ENCODE measurements at places on chromosomes 4 and X.

DNA sequence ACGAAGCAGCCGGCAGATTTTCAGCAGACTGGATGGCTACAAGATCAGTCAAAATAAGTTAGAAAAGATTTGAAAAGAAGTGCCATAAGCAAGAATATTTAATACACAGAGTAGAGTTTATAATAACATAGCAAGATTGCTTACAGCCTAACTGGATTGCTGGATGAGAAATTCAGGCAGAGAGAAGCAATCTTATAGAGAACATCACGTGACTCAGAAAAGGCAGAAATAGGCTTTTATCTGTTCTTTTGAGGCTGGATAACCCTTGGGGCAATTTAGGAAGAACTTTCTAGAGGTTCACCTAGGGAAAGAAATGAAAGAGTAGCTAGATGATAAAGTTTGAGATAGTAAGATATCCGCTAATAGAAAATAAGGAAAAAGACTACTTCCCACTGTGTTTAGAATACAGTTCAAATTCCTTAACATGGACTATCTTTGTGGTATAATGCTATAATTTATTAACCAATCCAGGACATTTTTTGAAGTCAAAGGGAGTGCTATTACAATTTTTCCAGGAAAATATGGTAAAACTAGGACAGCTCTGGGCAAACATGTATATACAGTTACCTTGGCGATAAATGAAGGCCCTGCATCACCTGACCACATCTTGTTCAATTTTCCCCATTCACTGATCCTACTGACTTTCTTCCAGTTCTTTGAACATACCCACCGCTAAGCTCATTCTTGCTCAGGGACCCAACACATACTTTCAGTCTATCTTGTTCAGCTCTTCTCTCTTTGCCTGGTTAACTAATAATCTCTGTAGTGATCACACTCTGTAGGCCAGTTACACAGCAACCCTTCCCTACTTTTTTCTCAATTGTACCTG is 12.7 kb upstream of the SPCS3 start:
- no peak for DNase-seq

DNA sequence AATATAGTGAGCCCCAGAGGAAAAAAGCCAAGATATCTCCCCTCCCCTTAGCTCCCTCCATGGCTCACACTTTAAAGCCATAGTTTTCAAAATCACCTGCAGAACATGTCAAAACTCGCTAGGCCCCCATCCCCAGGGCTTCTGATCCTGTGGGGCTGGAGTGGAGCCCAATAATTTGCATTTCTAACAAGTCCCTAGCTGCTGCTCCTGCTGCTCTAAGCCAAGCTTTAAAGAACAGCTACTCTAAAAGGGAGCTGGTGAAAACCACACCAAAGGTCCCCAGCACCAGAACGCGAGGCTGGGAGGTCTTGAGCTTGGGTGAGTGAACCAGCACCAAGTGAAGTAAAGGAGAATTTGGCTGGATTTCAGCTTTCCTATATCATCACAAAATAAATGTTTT is 237.1 kb downstream of the ZNF674 start:
- DNase-seq: no peak

- DNase-seq: no peak
Measured at GRCh38 chrX:17812763-17813162, 48.3 kb downstream of the RAI2 start.

- DNase-seq: no peak
Measured at GRCh38 chr4:90237751-90238530, 110.7 kb downstream of the CCSER1 start.

- DNase-seq: no peak
Measured at GRCh38 chr4:105116616-105117319, 29.9 kb upstream of the TET2 start.

DNA sequence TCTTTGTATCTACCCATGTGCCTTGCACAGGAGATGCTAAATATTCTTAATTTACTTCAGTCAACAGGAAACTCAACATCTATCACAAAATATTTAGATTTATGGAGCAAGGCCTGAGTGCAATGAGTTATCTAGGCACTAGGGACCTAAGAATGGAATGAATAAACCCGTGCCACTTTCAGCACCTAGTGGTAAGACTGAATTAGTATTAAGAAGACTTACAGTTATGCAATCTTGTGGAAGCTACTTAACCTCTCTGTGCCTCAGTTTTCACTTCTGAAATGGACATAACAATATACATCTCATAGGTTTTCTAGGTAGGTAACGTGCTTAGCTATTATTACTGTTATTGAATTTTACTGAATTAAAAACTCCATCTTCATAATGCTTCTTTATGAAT is 144.6 kb upstream of the MAP3K15 start:
- no peak for DNase-seq

DNA sequence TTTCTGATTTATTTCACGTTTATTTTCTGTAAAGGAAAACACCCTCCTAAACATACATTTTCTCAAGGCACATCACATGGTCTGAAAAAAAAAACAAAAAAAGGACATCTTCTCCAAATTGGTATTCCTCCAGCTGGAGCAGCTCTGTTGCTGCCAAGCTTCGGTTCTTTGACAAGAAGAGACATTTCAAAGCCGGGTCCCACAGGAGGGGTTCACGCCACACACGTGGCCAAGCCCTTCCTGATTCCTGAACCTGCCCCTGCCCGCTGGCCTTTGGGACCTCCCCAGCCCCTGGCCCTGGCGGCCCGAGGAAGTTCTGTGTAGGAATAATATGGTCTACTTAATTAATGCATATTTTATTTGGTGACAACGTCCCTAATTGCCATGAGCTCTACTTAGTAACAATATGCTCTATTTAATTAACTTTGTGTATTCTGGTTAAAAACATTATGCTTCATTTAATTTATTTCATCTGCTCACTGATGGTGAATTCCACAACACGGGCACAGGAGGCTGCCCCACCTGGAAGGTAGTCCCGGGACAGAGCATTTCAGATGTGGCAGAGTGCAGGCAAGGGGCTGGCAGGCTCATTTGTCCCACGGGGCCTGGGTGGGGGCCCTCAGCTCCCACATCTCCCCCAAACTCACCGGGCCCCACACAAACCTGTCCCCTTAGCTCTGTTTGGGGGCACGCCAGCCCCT is 5.4 kb upstream of the RGS12 start:
- no peak for DNase-seq

DNA sequence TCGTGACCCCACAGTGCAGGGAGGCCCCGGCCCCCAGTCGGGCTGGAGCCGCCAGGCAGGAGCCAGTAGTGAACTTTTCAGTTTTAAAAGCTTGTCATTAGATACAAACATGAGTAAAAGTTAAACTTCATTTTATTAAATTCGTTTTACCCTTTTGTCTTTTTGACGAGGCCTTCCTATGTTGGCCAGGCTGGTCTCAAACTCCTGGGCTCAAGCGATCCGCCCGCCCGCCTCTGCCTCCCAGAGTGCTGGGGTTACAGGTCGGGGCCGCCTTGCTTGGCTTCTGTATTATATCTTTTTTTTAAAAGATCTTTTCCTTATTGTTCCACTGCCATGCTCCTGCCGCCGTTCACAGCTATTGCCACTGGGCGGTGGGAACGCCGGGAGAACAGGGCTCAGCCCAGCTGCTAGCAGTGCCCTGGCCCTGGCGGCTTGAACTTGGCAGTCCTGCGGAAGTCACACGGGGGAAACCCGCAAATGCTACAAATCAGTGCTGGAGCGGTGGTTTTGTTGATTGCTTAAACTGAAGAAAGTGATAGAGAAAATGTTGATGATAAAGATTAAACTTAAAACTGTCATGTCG is 968 bp upstream of the NELFA start:
- peak; percentile 17 for DNase-seq

DNA sequence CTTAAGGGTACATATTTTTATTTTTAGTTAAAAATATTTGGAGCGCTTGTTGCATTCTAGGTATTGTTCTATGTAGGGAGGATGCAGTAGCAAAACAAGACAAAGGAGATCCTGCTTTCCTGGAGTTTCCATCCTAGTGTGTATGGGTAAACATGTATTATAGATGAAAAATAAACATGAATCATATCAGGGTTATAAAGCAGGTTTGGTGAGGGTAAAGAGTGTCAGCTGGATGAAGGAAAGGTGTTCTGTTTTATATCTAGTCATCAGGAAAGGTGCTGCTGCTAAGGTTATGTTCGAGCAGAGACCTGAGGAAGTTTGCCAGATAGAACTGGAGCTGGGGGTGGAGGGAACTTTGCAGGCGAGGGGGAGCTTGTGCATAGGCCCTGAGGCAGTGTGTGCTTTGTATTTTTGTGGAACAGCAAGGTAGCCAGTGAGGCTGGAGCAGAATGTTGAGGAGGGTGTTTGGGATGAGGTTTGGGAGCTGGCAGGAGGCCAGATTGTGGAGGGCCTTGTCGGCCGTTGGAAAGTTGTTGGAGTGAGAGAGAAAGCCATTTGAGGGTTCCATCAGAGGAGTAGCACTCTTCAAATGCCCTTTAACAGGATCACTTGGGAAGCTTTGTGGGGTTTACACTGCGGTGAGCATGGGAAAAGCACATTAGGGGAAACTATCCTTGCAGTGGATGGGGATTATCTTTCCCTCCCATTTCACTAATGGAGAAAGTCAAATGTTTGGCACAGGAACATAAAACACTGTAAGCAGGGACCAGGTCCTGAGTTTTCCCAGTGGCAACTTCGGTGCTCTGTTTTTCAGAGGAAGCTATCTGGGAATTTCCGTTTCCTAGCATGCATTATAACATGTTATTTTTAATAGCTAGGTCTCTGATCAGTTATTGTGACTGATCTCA is 35.9 kb downstream of the AFF1 start:
- no peak for DNase-seq

DNA sequence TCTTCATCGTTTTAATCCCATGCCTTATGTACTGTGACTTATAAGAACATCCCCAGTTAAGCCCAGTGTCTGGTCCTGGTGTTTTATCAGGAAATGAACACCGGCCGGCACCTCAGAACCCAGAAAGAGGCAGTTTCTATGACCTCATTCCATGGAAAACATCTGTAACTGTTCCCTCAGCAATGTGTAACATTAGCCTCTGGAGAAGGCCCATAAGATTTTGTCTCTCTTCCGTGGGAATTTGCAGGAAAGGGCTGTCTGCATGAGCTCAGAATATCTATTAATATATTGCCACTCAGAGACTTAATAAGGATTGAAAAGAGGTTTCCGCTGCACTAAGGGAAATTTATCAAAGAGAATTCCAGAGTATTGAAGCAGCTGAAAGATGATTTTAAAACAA is 3.1 kb upstream of the TCEANC start:
- DNase-seq: no peak

GRCh38 chrX:71103110-71103983 is 3.2 kb downstream of the CXorf65 start:
- no peak for DNase-seq

- no peak for DNase-seq
Measured at GRCh38 chr4:88649716-88650115, 47.9 kb downstream of the NAP1L5 start.

GRCh38 chrX:42248226-42248625 is 324.9 kb upstream of the CASK start:
- DNase-seq: no peak

GRCh38 chr4:163748449-163748848 is 254.0 kb downstream of the TMA16 start:
- no peak for DNase-seq

GRCh38 chr4:180741703-180742102 is 1501.5 kb upstream of the TENM3 start:
- no peak for DNase-seq

- DNase-seq: no peak
Measured at GRCh38 chr4:52248820-52249219, 197.7 kb downstream of the SPATA18 start.

DNA sequence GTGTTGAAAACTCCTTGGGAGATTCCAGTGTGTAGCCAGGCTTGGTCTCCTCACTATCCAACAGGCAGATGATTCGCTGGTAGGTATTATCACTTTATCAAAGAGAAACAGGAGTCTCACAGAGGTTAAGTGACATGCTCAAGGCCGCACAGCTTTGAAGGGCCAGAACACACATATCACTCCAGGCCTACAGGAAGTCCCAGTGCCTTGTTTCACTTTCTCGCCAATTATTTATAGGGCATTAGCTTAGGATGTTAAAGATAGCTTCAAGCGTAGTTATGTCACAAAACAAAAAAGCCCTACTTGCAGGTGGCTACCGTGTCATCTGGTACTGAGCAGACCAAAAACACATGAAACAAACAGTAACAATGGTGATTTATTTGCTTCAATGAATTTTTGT is 13.2 kb downstream of the ATP8A1 start:
- DNase-seq: no peak

- no peak for DNase-seq
Measured at GRCh38 chrX:31092970-31093638, 21.3 kb upstream of the FTHL17 start.

GRCh38 chr4:127251423-127251822 is 381.3 kb upstream of the INTU start:
- DNase-seq: no peak

DNA sequence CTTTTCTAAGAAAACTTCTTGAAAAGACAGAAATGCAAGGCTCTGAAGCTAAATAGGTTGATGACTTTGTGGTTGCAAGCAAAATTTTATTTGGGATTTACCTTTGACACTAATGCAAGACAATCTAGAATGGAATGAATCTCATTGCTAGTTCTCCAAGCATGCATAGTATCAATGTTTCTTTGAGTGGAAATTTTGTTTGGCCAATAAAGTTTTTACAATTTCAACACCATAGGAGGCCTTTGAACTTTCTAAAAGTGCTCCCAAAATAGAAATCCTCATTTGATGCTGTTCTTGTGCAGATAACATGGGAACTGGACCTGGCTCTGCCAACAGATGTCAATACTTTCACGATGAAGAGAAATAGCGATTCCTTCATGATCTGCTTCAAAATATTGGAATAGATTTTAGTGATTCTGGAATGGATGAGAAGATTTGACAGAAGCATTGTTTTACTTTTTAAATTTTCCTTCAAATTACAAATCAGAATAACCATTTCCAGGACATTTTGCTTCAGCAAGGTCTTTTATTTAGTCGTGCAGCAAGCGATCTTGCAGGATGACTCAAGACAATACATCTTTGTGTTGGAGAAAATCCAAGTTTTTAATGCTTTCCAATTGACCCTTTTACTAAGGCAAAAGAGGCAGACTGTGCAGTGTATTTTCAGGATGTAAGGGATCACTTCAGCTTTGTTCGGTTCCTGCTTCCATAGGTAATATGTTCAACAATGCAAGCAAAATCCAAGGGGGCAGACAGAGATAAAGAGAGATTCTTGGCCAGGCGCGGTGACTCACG is 51.7 kb upstream of the OTUD4 start:
- DNase-seq: no peak

- no peak for DNase-seq
Measured at GRCh38 chrX:130834149-130834548, 68.9 kb downstream of the ENOX2 start.

GRCh38 chr4:123158576-123158975 is 236.2 kb upstream of the NUDT6 start:
- no peak for DNase-seq

- no peak for DNase-seq
Measured at GRCh38 chrX:65688403-65688871, 21.0 kb downstream of the MSN start.

GRCh38 chrX:83829874-83830273 is 31.1 kb upstream of the CYLC1 start:
- DNase-seq: no peak

GRCh38 chrX:101550362-101550750 is at the start of gene ARMCX1:
Gene ARMCX1 (plus strand): TSS chrX:101550547. CDS start chrX:101552931, 2,384 bp downstream.
- DNase-seq: no peak

DNA sequence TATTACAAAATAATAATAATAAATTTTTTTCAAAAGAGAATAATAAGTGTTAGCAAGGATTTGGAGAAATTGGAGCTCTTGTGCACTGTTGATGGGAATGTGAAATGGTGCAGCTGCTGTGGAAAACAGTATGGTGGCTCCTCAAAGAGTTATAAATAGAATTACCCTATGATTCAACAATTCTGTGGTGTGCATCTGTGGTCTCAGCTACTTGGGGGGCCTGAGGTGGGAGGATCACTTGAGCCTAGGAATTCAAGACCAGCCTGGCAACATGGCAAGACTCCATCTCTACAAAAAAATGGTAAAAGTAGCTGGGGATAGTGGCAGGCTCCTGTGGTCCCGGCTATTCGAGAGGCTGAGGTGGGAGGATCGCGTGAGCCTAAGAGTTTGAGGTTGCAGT is 19.6 kb downstream of the MND1 start:
- DNase-seq: no peak

All from stimulated activated CD4-positive, alpha-beta T cell treated with anti-CD3 and anti-CD28 coated beads, Interleukin-15, amount 100 ng/mL, for 1 hour (primary cell).